Stimulated activated CD4-positive, alpha-beta T cell treated with anti-CD3 and anti-CD28 coated beads, Interleukin-2, amount 100 ng/mL, for 24 hours (primary cell): ENCODE measurements at places on chromosomes 7 and 10.
A peak's percentile ranks its signal among the peaks of the same experiment; 100 is the strongest.

GRCh38 chr7:7861211-7861633, 107.4 kb upstream of the GLCCI1 start:
- DNase-seq = no peak

DNA sequence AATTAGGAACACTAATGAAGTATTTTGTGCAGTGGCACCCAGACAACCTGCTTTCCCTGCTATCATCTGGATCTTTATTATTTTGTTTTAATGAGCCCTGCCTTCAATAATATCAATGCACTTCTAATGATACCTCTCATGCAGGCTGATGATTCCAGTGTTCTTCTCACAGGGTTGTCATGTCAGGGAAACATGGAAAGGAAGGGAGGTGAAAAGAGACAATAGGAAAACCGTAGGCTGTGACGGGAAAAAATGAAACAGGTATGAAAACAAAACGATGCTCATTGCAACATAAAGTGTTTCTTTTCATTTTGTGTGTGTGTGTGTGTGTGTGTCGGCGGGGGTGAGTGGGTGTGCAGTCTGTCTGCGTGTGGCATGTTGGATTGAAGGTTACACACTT, 102.6 kb upstream of the CTBP2 start:
- no peak for DNase-seq

DNA sequence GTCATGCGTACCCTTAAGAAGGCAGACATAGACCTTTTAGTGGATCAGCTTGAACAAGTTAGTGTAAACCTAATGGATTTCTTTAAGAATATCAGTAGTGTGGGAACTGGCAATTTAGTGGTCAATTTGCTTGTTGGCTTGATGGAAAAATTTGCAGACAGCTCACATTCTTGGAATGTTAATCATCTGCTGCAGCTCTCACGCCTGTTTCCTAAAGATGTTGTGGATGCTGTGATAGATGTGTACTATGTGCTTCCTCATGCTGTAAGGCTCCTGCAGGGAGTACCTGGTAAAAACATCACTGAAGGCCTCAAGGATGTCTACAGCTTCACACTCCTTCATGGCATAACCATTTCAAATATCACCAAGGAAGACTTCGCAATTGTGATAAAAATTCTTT, 103.4 kb downstream of the ABCA13 start:
- DNase-seq = no peak

GRCh38 chr7:138235207-138235606, 158.9 kb downstream of the AKR1D1 start:
- no peak for DNase-seq

GRCh38 chr10:59060852-59061251, 115.6 kb upstream of the PHYHIPL start:
- DNase-seq = no peak

GRCh38 chr10:75068523-75068922, 42.9 kb upstream of the SAMD8 start:
- no peak for DNase-seq

DNA sequence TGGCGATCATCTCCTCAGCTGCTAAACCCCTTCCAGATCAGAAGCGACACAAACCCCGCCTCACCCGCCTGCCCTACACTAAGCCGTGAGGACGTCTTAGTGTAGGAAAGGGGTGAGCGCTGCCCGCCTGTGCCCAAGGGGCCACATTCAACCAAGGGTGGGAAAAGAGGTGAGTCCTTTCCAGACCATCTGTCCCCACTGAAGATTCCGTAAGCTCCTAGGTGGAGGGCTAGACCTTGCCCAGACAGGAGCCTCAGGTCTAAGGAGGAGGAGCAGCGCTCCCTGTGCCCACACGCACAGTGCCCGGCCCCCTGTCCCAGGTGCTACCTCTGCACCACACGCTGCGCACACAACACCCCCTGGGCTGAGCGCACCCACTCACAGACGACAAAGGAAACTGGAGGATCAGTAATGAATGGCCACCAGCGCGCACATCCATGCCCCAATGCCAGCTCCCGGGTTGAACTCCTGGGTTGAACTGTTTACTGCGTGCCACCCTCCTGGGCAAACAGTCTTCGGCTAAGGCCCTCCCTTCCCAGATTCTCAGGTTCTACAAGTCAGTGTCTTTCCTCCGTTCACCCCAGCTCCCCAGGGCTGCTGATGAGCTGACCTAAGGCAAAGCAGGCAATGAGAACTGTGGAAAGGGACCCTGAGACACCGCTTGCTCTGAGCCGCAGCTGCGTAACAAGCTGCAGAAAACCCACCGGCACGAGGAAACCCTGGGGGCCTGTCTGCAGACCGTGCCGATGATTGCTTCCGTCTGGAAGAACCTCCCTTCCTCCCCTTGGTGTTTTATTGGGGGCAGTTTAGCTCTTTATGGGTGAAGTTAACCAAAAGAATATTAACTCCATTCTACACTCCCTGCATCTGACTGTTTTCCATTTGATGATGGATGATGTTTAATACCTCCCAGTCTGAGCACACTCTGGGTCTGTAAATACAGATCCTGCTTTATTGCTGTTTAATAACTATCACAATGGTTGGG, 185.9 kb downstream of the MAD1L1 start:
- DNase-seq = no peak

GRCh38 chr10:86204421-86205305, 161.9 kb downstream of the GRID1 start:
- DNase-seq = no peak

- DNase-seq = no peak
Measured at GRCh38 chr10:50574305-50574704, 49.5 kb downstream of the SGMS1 start.

- DNase-seq = peak; percentile 41
Measured at GRCh38 chr7:3094701-3095445, 51.2 kb upstream of the CARD11 start.

DNA sequence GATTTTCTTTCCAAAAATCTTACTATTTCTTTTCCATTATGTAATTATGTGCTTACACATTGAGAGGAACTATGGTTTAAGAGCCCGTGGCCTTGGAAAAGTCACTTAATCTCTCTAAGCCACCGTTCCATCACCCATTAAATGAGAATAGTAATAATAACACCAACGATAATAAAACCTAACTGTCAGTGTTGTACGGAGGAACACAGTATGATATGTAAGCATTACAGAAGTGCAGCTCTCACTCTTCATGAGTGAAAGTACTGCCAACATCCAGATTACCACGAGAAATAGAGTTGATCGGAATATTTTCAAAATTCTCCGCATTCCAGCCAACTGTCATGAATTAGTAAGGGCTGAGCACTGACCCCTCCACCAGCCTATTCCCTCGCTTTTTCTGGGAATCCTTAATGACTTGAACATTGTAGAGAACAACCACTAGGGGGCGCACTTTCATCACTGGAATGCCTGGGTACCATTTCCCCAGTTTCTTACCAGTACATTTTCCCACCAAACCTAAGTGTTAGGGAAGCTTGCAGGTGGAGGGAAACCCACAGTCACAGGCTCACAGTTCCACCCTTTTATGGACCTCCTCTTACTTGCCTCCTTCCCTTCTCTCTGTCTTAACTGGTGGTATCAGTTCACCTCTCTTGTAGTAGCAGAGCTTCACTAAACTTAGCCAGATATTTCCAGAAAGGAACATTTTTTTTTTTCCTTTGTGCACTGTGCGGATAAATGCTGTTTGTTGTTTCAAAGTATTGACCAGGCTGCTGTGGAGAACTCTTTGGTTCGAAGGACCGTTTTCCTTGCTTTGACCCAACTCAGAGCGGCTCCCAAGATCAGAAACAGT, 27.8 kb downstream of the NKX2-3 start:
- DNase-seq = peak; percentile 54

DNA sequence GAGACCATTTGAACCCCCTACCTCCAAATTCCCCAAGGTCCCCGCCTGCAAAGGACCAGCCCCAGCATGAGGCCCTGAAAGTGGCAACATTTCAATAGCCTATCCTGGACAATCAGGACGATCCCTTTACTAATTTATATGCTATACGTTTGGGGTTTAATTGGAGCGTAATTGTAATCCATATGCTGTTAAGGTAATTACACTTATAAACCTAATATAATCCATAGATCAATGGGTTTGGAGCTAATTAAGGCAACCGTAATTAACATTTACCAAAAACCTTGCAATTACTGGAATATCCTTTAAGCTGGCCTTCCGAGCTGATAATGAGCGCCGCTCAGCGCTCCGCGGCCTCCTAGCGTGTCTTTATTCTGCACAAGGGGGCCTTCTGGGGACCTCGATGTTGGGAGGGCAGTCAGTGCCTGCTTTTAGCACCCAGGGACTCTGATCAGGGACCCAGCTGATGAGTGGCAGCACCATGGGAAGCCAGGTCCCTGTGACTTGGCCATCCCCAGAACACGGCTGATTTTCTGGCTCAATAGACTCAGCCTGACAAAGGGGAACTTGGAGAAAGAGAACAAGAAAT, 91.2 kb downstream of the LHPP start:
- no peak for DNase-seq

GRCh38 chr10:61845950-61846268, 55.6 kb upstream of the ARID5B start:
- DNase-seq = no peak

DNA sequence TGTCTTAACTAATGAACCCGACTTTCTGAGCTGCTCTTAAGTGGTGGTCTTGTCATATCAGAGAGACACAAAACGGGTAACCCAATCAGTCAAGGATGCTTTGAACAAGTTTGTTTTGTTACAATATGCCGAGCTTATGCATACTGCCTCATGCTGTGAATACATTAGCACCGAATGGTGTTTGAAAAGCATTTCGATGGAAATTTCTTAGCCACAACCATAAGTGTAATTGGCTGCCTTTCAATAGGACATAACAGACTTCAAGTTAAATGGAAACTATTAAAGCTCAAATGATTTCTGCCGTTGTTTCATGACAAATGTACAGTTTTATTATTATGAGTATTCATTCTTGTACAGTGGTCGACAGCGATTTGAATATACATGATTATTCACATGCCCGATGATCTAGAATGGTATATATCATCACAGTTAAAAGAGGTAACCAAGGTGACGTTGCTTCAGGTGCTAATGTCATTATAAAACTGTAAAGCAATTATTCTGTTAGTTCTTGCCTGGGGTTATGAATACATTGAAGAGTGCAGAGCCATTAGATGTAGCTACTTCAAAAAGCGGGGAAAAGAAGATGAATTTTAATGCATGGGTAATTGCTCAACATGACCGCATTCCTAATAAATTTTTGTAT, 118.8 kb downstream of the EBF3 start:
- no peak for DNase-seq

GRCh38 chr10:125815764-125816163, 7.3 kb downstream of the UROS start:
- DNase-seq = no peak

DNA sequence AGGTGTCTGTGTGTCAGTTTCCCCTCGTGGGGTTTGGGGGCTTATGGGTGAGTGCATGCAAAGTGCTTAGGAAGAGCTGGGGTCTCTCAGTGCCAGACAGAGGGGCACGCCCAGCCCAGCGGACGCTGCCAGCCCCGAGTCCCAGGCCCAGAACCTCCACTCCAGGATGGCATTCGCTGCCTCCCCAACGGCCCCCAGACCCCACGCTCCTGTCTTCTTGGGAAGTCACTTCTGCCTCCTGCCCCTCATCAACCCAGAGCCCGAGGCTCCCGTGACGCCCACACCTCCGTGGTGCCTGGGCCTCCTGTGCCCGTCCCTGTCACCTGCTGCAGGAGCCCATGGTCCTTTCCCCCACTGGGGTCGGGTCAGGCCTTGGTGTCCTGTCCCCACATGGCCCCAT, 35.0 kb downstream of the NKX6-2 start:
- no peak for DNase-seq

DNA sequence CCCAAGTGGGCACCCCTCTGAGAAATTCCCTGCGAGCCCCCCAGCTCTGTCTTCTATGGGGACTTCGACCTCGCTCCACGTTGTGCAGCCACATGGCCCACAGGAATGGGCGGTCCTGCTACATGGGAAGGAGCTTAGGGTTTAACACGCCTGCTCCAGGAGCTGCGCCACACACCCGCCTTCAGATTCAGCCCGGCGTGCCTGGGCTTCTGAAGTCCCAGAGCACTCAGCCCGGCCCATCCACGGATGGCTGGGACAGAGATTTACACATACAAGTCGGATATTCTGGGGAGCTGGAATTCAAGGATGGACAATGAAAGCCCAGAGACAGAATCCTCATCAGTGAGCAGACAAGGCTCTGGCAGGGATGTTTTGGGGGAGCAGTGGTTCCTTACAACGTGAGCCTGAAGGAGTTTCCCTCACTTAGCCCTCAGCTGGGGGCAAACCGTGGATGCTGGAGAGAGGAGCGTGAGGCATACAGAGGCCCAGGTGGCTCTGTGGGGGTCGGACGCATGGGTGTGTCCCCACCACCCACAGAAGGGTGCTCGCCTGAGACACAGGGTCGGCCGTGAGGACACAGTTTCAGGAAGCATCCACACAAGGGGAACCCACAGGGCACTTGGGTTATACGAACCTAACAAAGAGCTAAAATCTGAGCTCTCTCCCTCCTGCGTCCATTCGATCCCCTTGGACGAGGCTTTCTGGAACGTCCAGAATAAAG, 372.9 kb downstream of the DNAJB6 start:
- DNase-seq = no peak

- DNase-seq = no peak
Measured at GRCh38 chr10:65470986-65471385, 1454.8 kb upstream of the LRRTM3 start.

GRCh38 chr10:73758704-73759511, 14.7 kb downstream of the SEC24C start:
- DNase-seq = no peak

- no peak for DNase-seq
Measured at GRCh38 chr7:65233409-65234034, 140.1 kb upstream of the ZNF92 start.

GRCh38 chr7:138705167-138705566, 4.0 kb upstream of the SVOPL start:
- no peak for DNase-seq

DNA sequence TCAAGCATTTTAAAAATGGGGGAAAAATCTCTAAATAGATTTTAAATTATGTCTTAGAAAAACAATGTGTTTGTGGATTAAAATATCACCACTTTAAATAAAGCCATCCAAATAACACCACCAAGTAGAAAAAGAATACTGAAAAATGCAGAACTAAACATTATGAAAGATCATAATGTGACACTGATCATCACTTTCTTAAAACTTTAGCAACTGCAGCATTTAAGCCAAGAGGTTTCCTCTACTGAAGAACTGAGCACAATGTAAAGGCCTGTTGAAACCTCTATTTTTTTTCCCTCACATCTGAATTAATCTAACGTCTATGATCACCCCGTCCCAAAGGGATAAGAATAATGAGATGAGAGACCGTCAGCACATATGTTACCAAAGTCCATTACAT, 18.6 kb downstream of the MINDY3 start:
- no peak for DNase-seq

DNA sequence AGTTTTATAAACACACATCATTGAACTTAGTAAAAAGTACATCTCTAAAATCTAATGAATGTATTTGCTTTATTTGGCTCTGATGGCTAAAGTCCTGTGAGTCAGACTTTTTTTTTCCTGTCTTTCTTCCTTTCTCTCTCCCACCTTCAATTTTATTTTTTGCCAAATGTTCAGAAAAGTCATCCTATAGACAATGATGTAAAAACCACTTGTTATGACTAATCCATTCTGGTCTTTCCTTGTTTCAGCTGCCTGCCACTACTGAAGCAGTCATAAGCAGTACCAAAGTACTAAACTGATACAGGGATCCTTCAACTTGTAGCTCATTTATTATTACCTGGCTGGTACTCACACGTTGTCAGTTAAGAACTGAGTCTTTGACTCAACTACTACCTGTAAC, 23.9 kb downstream of the HECTD2 start:
- DNase-seq = no peak
